Activated T-helper 1 cell treated with anti-CD3 and anti-CD28 coated beads, Interleukin-12 subunit alpha, Interleukin-12 subunit beta, Interleukin-2, Interleukin-4 antibody, amounts not matched to agents 30 ng/mL and 10 ng/mL and 1 ng/mL, durations not matched to agents 14 hours and 24 hours and 36 hours (primary cell): ENCODE measurements at places on chromosomes 2 and 18. TPM values are rescaled to one million over a fixed set of nuclear protein-coding genes. Genes with fewer than 3 reads are reported as not detected.

- H3K36me3 ChIP-seq, result no peaks in the 10 kb centered on the region
- H3K27me3 ChIP-seq, result peaks cover 24% of the 10 kb centered on the region
- H3K27ac ChIP-seq, result peak overlapping the region; percentile 89
- DNase-seq, result no peak
Observed at GRCh38 chr2:130823886-130824491, 12.7 kb upstream of the ARHGEF4 start.

DNA sequence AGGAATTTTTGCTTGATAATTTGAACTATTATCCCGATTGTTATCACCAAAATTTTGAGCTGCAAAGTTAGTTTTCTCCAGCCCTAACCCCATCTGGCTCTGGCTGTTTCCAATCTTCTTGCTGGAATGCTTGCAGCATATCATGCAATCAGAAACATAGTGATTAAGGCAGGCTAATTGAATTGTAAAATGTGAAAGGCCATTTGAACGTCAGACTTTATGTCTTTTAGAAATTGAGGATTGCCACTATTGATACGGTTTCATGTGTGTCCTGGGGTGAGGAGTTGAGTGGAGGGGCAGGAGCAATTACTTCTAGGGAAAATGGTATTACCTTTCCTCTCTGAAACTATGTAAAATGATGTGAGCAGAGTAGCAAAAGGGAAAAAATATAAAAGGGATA, 1674.5 kb upstream of the LRRTM1 start:
- no peak overlapping the region for H3K27ac ChIP-seq
- H3K27me3 ChIP-seq, result no peaks in the 10 kb centered on the region
- H3K4me1 ChIP-seq, result no peaks in the 10 kb centered on the region
- H3K4me3 ChIP-seq, result no peak overlapping the region

- DNase-seq, result no peak
- peaks cover 3% of the 10 kb centered on the region for H3K27me3 ChIP-seq
- no peaks in the 10 kb centered on the region for H3K4me1 ChIP-seq
- H3K4me3 ChIP-seq, result no peak overlapping the region
Observed at GRCh38 chr2:104413890-104414289, 440.0 kb upstream of the POU3F3 start.

- no peak overlapping the region for H3K4me3 ChIP-seq
- peaks cover 3% of the 10 kb centered on the region for H3K27me3 ChIP-seq
- peaks cover 21% of the 10 kb centered on the region for H3K4me1 ChIP-seq
- no peaks in the 10 kb centered on the region for H3K36me3 ChIP-seq
Observed at GRCh38 chr2:69973335-69973735, 11.9 kb upstream of the ASPRV1 start.

DNA sequence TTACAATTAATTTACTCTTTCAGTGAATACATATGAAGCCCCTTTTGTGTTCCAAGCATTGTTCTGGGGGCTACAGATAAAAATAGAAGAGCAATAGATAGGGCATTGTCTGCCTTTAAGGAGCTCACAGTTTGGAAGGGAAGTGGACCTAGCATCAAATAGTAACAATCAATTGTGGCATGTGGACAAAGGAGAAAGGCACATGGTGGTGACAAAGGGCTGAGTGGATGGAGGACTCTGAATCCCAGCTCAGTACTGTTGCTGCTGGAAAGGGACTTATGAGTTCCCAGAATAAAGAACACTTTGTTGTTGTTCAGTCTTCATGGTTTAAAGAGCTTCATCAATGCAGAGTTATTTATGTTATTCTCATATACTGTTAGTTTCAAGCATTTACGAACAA, 217.7 kb downstream of the HRH4 start:
- no peak for DNase-seq
- H3K27me3 ChIP-seq, result peaks cover 3% of the 10 kb centered on the region
- H3K27ac ChIP-seq, result no peak overlapping the region
- no peaks in the 10 kb centered on the region for H3K4me1 ChIP-seq
- no peak overlapping the region for H3K4me3 ChIP-seq

GRCh38 chr2:9167718-9168657, 38.6 kb upstream of the ASAP2 start:
- no peak overlapping the region for H3K27ac ChIP-seq
- peaks cover 5% of the 10 kb centered on the region for H3K27me3 ChIP-seq
- H3K4me1 ChIP-seq, result no peaks in the 10 kb centered on the region
- no peak overlapping the region for H3K4me3 ChIP-seq
- no peak for DNase-seq

DNA sequence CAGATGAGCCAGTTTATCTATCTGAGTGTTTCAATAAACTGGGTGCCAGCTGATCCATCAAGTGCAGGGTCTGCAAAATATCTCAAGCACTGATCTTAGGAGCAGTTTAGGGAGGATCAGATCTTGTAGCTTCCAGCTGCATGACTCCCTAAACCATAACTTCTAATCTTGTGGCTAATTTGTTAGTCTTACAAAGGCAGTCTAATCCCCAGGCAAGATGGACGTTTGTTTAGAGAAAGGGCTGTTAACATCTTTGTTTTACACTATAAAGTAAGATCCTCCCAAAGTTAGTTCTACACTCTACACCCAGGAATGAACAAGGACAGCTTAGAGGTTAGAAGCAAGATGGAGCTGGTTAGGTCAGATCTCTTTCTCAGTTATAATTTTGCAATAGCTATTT, 28.7 kb upstream of the HNMT start:
- H3K4me3 ChIP-seq, result no peak overlapping the region
- DNase-seq, result no peak
- H3K27me3 ChIP-seq, result no peaks in the 10 kb centered on the region
- H3K36me3 ChIP-seq, result no peaks in the 10 kb centered on the region

DNA sequence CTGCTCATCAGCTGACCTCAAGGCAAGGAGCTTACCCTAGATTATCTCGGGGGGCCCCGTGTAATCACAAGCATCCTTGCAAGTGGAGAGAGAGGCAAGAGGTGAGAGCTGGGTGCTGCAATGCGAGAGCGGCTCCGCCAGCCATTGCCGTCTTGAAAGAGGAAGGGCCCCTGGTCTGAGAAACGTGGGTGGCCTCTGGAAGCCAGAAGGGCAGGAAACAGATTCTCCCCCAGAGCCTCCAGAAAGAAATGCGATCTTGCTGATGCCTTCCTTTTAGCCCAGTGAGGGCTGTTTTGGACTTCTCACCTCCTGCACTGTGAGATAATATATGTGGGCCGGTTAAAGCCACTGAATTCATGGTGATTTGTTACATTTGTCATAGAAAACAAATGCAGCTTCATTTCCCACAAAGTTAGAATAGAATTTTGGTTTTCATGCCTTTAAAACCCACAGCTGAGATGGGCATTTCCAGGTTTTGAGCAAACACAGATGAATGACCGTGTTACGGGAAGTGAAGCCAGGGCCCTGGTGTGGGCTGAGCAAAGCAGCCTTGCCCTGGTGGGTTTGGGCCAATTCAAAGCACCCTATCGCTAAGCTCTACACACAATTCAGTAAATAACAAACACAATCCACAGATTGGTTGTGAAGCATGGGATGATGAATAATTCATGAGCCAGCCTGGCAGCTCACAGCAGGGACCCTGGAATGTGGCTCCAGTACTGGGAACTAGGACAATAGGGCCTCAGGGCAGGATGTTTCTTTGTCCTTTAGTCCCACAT, 319.9 kb upstream of the HS6ST1 start:
- H3K27ac ChIP-seq, result no peak overlapping the region
- no peaks in the 10 kb centered on the region for H3K4me1 ChIP-seq
- H3K36me3 ChIP-seq, result no peaks in the 10 kb centered on the region
- peaks cover 32% of the 10 kb centered on the region for H3K27me3 ChIP-seq
- no peak for DNase-seq

DNA sequence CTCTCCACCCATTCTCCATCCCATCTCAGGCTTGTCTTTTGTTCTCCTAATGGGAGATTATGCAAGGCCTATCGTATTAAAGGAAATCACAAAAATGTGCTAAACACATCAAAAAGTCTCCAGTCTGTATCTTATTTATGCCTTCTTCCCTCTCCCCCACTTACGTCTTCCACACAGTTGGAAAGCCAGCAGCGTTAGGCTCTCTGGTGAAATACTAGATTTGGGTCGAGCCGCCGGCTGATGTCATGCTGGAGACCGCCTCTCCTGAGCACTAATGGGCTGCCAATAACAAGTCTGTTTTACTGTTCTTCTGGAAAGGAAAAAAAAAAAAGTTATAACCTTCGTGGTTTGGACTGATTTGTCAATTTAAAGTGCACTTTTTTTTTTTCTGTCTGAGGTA, 182.7 kb upstream of the SIX2 start:
- peaks cover 2% of the 10 kb centered on the region for H3K27me3 ChIP-seq
- H3K4me1 ChIP-seq, result no peaks in the 10 kb centered on the region
- no peaks in the 10 kb centered on the region for H3K36me3 ChIP-seq
- no peak for DNase-seq
- H3K4me3 ChIP-seq, result no peak overlapping the region

- H3K4me1 ChIP-seq, result no peaks in the 10 kb centered on the region
- DNase-seq, result no peak
- no peaks in the 10 kb centered on the region for H3K36me3 ChIP-seq
- no peak overlapping the region for H3K27ac ChIP-seq
- no peak overlapping the region for H3K4me3 ChIP-seq
- H3K27me3 ChIP-seq, result peaks cover 62% of the 10 kb centered on the region
Observed at GRCh38 chr2:19368760-19369159, 10.3 kb upstream of the OSR1 start.

DNA sequence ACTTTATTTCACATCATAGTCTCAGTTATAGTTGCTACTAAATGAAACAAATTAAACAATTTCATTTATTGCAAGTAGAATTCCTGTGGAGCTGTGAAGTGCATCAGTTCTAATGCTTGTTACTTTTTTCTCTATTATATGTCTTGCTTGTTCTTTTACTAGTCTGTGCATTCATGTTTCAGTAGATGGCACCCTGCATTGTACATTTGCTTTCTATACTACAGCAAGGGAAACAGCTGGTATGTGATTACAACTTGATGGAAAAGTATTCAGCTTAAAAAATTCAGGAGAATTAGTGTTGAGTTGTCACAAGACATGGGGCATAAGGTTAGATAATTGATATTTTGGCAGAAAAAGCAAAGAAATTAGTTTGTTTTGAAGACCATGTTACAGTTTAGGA, 72.3 kb downstream of the TANK start:
- H3K27ac ChIP-seq, result no peak overlapping the region
- H3K27me3 ChIP-seq, result no peaks in the 10 kb centered on the region
- no peak for DNase-seq
- H3K4me3 ChIP-seq, result no peak overlapping the region

GRCh38 chr2:193303464-193303863, 1108.7 kb upstream of the TMEFF2 start:
- H3K27me3 ChIP-seq, result no peaks in the 10 kb centered on the region
- no peak for DNase-seq
- no peaks in the 10 kb centered on the region for H3K36me3 ChIP-seq
- H3K4me3 ChIP-seq, result no peak overlapping the region
- no peak overlapping the region for H3K27ac ChIP-seq

GRCh38 chr18:13221869-13222855, 3.6 kb downstream of the LDLRAD4 start:
- H3K4me1 ChIP-seq, result peaks cover 20% of the 10 kb centered on the region
- DNase-seq, result no peak
- peaks cover 21% of the 10 kb centered on the region for H3K27me3 ChIP-seq
- no peak overlapping the region for H3K4me3 ChIP-seq
- H3K36me3 ChIP-seq, result peaks cover 6% of the 10 kb centered on the region

DNA sequence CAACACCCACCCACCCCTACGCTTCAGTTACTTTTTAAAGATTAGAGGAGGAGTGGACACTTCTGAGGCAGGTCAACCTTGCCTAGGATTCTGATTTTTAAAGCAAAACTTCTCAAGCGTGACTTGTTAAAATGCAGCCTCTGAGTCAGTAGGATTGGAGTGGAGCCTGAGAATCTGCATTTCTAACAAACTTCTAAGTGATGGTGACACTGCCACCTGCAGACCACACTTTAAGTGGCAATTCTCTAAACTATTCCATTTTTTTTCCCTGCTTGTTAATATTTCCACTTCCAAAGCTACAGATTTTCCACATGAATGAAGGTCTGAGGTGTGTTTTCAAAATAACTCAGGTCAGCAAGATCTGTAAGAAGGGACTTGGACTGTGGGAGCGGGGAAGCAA, 171.1 kb upstream of the CCDC150 start:
- H3K36me3 ChIP-seq, result no peaks in the 10 kb centered on the region
- no peak for DNase-seq
- peaks cover 50% of the 10 kb centered on the region for H3K27me3 ChIP-seq
- no peaks in the 10 kb centered on the region for H3K4me1 ChIP-seq
- H3K27ac ChIP-seq, result no peak overlapping the region

- H3K4me3 ChIP-seq, result no peak overlapping the region
- no peaks in the 10 kb centered on the region for H3K36me3 ChIP-seq
- no peak overlapping the region for H3K27ac ChIP-seq
- no peaks in the 10 kb centered on the region for H3K27me3 ChIP-seq
- DNase-seq, result no peak
Observed at GRCh38 chr2:186460465-186460864, 25.6 kb upstream of the ZC3H15 start.

- peaks cover 5% of the 10 kb centered on the region for H3K27me3 ChIP-seq
- no peaks in the 10 kb centered on the region for H3K4me1 ChIP-seq
- H3K27ac ChIP-seq, result no peak overlapping the region
- DNase-seq, result no peak
Observed at GRCh38 chr2:205805136-205805535, 122.8 kb downstream of the NRP2 start.

- H3K4me1 ChIP-seq, result peaks cover 22% of the 10 kb centered on the region
- H3K4me3 ChIP-seq, result no peak overlapping the region
- DNase-seq, result no peak
- peaks cover 2% of the 10 kb centered on the region for H3K36me3 ChIP-seq
- H3K27ac ChIP-seq, result no peak overlapping the region
Observed at GRCh38 chr2:39174022-39174421, 53.2 kb upstream of the SOS1 start.

GRCh38 chr2:196187898-196188458, 16.6 kb upstream of the STK17B start:
- no peak for DNase-seq
- H3K27me3 ChIP-seq, result no peaks in the 10 kb centered on the region
- H3K36me3 ChIP-seq, result peaks cover 5% of the 10 kb centered on the region
- no peak overlapping the region for H3K27ac ChIP-seq
- no peak overlapping the region for H3K4me3 ChIP-seq

GRCh38 chr2:63051795-63052333, 1.2 kb downstream of the OTX1 start:
- peaks cover 81% of the 10 kb centered on the region for H3K27me3 ChIP-seq
- no peak overlapping the region for H3K27ac ChIP-seq
- DNase-seq, result no peak
- no peak overlapping the region for H3K4me3 ChIP-seq

DNA sequence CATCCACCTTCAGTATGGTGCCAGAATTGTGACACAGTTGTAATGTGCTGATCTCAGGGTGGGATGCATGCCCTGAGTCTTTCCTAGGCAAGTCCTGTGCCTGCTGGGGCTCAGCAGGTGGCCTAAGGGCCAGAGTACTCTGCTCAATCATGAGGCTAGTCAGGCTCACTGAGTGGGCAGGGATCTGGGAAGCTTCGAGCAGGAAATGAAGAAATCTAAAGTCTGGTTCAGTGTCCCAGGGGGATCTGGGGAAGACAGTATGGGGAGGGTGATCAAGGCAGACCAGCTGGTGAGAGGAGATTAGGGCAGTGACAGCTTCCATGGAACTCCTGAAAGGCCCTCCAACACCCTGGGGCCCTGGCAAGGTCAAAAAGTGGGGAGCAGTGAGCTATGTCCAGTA, 8.9 kb upstream of the ANKRD29 start:
- H3K4me3 ChIP-seq, result no peak overlapping the region
- H3K27me3 ChIP-seq, result peaks cover 42% of the 10 kb centered on the region
- H3K4me1 ChIP-seq, result no peaks in the 10 kb centered on the region
- no peak for DNase-seq
- no peaks in the 10 kb centered on the region for H3K36me3 ChIP-seq

Gene TBR1
- 0.05 TPM in 1 of 2 replicates, not detected in the other for total RNA-seq

Gene KCTD1
- total RNA-seq, result 5.3 and 5.5 TPM in 2 replicates

Gene RSAD2
- 2.2 and 2.4 TPM in 2 replicates for total RNA-seq

Gene SP140
- total RNA-seq, result 235 and 243 TPM in 2 replicates

Gene NYAP2
- not detected in 2 replicates for total RNA-seq

Gene FBXO36
- total RNA-seq, result 0.31 and 0.42 TPM in 2 replicates

Gene ABCG8
- total RNA-seq, result 0.13 TPM in 1 of 2 replicates, not detected in the other

Gene SERPINB2
- not detected in 2 replicates for total RNA-seq

Gene SCN9A
- total RNA-seq, result 0.07 and 0.13 TPM in 2 replicates
